ENCODE measurements at places on chromosomes 5 and 9.

DNA sequence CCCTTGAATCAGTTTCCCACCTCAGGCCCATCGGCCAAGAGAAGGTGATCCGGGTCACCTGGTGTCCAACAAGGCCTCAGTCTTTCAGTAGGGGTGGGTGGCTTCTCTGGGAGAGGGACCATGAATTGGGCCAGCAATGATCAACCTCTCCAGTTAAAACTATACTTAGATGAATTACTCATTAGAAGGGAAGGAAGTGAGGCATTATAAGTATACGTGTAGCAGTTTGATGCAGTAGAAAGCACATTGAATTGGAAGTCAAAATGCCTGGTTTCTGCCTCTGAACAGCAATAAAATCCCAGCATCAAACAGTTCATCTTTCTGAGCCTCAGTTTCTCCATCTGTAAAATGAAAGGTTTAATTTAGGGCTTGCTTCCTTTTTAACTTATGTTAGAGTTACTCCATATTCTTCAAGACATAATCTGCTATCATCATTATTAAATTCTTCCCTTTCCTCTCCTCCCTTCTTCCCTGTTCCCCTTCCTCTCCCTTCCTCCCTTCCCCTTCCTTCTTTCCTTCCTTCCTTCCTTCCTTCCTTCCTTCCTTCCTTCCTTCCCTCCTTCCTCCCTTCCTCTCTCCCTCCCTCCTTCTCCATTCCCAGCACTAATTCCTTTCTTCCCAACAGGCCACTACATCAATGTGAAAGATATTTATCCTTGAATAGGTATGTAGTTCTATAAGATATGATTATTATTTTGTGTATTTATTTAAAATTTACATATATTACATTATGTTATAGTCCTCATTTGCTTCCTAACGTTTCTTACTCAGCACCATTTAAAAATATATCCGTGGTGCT is 18.6 kb upstream of the TMEM174 start:
- no peak for DNase-seq

- DNase-seq = no peak
Observed at GRCh38 chr9:99557816-99558215, 263.9 kb upstream of the NR4A3 start.

DNA sequence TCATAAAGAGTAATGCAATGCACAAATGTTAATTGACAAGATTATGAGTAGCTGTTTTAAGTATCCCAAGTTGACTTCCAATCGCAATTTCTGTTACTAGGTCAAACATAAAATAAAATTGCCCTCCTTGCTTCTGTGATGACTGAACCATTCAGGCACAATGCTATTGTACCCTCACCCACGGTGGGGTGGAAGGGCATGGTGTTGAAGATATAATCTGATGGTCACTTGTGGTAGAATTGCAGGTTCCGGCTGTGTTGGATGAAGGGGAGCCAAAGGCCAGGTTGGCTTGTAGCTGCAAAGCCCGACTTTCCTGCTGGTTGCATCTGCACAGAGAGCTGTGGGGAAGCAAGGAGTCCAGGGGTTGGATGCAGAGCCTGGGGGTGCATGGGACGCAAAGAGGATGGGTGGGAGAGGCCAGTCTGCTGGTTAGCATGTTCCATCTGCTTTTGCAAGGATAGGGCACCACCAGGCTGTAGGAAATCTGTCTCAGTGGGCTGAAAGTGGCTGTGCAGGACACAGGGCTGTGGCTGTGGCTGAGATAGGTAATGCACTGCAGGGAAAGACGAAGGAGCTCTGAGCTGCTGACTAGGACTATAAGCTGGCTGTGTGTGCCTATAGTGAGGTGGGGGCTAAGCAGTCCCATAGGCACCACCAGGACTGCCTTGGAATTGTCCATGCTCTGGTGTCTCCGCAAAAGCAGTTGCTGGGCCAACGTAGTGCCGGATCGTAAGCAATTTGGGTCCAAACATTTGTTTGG is 31.5 kb upstream of the PUM3 start:
- DNase-seq = no peak

- DNase-seq = no peak
Observed at GRCh38 chr5:76404223-76405211, 1.4 kb downstream of the IQGAP2 start.

- no peak for DNase-seq
Observed at GRCh38 chr5:160339406-160340130, 27.2 kb upstream of the CCNJL start.

DNA sequence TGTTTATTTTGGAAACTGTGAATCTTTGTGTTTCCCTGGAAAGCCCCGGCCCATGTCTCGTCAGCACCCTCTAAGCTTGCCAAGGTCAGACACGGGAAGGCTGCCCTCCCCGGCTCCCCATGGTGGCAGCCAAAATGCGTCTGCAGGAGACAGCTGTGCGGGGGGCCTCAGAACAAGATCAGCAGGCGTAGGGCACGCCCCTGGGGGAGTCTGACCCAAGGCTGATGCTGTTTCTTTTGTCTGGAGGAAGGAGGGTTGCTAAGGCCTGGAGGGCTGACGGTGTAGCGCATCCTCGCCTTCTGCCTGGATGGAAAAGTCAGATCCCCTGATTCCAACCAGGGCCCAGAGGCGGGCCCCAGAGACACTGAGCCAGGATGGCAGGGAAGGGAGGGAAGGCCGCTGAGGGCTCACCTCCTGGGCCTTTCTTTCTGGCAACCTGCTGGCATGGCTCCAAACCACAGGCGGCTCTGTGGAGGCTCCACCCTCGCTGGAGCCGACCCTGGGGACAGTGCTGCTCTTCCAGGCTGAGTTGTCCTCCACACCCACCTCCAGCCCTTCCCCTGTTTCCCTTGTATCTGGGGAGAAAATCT is 57.2 kb downstream of the OLFM1 start:
- DNase-seq = no peak

DNA sequence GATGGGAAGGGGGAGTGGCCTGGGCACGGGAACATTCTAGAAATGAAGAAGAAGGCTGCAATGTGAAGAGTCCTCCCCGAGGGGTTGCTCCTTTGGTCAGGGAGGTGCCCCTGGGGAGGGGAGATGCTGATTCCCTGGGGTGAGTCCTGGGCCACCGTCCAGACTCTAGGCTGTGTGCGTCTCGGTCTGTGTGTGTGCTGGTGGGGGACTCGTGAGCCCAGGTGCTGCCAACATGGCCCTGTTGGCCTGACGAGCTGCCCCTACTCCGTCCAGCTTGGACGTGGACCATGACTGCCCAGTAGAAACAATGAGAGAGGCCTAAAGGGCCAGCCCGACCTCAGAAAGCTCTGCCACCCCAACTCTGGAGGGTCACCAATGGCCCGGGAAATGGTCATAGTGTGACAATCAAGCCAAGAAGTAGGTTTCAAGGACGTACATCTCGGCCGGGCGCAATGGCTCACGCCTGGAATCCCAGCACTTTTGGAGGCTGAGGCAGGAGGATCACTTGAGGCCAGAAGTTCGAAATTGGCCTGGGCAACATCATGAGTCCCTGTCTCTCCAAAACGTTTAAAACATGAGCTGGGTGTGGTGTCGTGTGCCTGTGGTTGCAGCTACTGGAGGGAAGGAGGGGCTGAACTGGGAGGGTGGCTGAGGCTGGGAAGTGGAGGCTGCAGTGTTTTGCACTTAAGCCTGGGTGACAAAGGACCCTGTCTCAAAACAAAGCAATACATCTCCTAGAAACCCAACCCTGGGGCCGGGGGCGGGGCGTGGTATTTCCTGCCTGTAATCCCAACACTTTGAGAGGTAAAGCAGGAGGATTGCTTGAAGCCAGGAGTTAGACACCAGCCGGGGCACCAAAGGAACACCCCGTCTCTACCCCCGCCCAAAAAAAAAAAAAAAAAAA is 17.0 kb downstream of the LHX3 start:
- no peak for DNase-seq

- no peak for DNase-seq
Observed at GRCh38 chr5:104611135-104611767, 1048.7 kb upstream of the NUDT12 start.

Measured in AG09309 (cell line).